ENCODE measurements at places on chromosomes 7 and 10.

- DNase-seq, result no peak
Measured at GRCh38 chr7:21450076-21450475, 22.2 kb downstream of the SP4 start.

- DNase-seq, result no peak
Measured at GRCh38 chr7:70439651-70440050, 692.3 kb upstream of the GALNT17 start.

- no peak for DNase-seq
Measured at GRCh38 chr10:12945690-12946359, 55.7 kb downstream of the CCDC3 start.

GRCh38 chr7:147510923-147511322 is 1079.6 kb upstream of the C7orf33 start:
- no peak for DNase-seq

DNA sequence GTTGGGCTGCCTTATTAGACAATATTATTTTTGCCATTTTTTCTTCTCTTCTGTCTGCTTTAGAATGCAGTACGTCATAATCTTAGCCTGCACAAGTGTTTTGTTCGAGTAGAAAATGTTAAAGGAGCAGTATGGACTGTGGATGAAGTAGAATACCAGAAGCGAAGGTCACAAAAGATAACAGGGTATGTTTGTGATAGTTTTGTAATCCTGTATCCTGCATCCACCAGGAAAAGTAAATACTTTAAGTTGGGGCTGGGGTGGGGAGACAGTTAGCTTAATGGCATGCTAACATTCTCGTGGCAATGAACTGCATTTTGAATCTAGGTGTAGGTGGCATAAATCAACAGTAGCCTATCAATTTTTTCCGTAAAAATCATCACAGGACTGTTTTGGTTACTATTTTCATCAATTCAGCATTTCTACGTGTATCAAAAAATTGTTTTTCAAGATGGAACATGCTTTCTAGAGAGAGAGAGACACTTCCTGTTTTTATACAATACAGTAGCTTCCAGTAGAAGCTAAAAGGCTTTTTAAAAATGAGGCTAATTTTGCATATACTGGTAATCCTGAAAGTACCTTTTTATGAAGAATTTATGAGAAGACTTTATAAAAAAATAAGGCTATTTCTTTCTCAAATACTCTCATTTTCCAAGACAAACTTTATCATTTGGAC is 247.5 kb downstream of the FOXP2 start:
- DNase-seq, result no peak

DNA sequence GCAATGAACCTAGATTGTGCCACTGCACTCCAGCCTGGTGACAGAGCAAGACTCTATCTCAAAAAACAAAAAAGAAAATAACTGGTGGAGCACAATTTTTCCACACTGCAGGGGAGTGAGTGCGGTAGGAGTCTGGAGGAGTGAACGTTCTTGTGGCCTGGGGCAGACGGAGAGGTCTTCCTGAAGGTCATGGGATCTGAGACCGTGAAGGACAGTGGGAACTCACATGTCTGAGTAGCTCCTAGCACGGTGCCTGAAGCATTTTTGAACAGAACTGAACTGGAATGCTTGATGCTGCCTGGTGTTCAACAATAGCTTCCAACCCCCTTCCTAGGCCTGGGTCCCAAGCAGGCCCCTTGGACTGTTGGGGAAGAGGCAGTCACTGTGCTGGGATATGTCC is 84.3 kb upstream of the PODXL start:
- no peak for DNase-seq

- DNase-seq, result no peak
Measured at GRCh38 chr7:45892407-45893035, 4.2 kb downstream of the IGFBP1 start.

- peak; percentile 91 for DNase-seq
Measured at GRCh38 chr10:31751051-31751737, 177.4 kb downstream of the ARHGAP12 start.

DNA sequence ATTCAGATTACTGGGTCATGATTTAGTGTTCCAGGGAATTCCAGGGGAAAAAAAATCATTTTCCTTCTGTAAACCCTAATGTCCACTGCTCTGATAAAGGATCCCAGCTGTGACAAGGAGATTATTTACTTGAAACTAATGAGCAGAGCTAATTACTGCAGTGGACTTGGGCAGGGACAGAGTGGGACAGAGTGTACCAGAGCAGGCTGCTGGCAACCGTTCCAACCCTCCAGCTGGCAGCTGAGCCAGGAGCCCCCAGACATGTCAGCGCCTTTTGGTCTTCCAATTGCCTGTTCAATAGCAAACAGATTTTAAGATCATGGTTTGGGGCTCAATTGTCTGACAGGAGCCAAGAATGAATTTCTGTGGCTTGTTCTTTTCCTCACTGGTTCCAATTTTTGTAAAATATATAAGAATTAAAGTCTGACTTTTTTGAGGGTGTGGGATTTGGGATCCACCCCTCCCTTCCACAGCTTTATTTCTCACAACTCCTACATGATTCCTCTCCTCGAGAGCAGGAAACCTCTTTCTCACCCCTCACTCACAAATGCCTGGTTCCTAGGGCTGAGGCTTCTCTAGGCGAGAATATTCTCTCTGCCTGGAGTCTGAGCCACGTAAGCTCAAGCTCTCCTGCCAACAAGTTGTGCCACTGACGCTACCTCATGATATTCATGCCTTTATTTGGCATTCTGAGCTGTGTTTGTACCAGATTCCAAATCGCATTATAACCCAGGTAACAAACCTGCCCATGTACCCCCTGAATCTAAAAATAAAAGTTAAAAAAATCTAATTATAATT is 20.6 kb upstream of the FAM180A start:
- no peak for DNase-seq

GRCh38 chr10:113399065-113399464 is 153.8 kb upstream of the HABP2 start:
- no peak for DNase-seq

DNA sequence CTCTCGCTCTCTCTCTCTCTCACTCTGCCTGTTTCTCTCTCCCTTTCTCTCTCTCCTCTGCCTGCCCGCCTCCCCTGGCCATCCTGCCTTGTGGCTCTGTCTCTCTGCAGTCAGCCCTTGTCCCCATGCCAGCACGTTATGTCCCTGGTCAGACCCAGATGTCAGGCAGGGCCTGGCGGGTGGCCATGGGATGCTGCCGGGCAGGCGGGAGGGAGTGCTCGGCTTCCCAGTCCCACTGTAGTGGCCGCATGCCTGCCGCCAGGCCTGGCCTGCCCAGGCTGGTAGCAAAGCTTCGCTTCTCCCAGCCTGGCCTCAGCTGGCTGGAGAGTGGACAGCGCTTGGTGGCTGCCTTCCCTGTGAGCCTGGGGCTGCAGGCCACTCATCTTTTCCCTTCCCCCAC is 121.5 kb upstream of the ZNF716 start:
- DNase-seq, result no peak

DNA sequence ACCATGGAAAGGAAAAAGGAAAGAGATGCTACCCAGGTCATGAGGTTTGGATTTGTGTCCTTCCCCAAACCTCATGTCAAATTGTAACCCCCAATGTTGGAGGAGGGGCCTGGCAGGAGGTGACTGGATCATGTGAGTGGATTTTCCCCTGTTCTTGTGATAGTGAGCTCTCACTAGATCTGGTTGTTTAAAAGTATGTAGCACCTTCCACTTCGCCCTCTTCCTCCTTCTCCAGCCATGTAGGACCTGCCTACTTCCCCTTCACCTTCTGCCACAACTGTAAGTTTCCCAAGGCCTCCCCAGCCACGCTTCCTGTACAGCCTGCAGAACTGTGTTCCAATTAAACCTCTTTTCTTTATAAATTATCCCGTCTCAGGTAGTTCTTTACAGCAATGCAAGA is 113.9 kb downstream of the FAM107B start:
- peak; percentile 54 for DNase-seq

- DNase-seq, result no peak
Measured at GRCh38 chr10:17394854-17395253, 59.5 kb downstream of the ST8SIA6 start.

DNA sequence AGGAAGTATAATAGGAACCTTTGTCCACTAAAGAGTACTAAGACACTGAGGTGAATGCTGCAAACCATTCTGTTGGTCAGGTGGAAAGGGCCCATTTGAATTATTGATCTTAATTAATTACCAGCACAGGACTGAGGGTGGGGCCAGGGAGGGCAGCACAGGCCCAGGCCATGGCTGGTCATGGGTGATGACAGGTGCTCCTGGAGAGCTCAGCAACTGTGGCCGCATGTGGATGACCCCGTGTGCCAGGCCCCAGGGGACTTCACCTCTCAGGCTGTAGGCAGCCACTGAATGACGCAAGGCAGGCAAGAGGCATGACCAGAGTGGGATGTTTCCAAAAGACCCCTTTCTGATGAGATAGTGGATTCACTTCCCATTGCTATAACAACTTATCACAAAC is 54.2 kb downstream of the HECW1 start:
- no peak for DNase-seq

DNA sequence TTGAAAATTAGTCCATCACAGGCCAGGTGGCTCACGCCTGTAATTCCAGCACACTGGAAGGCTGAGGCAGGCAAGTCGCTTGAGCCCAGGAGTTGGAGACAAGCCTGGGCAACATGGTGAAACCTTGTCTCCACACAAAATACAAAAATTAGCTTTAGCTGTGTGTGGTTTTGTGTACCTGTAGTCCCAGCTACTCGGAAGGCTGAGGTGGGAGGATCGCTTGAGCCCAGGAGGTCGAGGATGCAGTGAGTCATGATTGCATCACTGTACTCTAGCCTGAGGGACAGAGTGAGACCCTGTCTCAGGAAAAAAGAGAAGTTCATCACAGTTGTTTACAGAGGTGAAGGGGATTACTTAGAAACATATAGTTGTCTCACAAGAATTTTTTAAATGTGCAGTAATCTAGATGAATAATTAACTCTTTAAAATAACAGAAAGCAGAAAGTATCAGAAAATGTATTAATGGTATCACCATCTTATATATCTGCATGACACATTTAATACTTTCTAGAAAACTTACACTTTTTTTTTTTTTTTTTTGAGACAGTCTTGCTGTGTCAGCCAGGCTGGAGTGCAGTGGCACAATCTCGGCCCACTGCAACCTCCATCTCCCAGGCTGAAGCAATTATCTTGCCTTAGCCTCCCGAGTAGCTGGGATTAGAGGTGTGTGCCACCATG is 8.9 kb downstream of the LCOR start:
- peak; percentile 67 for DNase-seq

DNA sequence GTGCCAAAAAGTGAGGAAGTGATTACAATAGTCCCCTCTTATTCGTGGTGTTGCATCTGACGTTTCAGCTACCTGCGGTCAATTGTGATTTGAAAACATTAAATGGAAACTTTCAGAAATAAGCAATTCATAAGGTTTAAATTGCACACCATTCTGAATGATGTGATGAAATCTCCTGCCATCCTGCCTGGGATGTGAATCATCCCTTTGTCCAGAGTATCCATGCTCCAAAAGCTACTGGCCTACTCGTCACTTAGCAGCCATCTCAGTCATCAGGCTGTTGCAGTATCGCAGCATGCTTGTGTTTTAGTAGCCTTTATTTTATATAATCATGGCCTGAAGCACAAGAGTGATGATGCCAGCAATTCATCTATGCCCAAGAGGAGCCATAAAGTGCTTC is 97.7 kb upstream of the CDCA7L start:
- no peak for DNase-seq

- DNase-seq, result peak; percentile 70
Measured at GRCh38 chr7:38169847-38170246, 8.2 kb upstream of the STARD3NL start.

DNA sequence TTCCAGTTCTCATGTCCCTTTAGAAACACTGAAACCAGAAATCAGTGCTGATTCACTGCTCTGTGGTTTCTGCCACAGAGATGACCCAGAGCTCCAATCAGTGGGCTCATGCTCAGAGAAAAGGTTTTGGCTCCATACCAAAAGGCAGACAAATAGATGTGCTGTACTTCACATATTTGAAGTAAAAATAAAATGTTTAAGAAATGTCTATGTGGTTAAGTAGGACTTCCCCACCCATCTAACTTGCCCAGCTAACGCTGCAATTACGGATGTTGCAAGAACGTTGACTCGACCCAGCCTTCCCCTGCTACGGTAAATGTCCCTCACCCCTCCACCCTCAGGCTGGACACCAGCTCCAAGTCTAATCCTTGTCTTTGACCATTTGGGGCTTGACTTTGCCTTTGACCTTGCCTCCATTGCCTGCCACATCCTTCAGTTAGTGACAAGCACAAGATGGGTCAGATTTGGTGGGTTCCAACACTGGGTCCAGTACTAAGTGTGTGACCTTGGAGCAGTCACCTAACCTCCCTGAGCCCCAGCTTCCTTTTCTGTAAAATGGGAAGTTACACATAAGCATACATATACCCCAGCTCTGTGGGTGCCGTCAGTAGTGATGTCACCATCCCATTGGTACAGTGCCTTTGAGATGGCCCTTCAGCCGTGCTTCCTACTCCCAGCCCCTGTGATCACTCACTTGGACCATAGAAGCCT is 95.8 kb downstream of the CHST15 start:
- peak; percentile 23 for DNase-seq

DNA sequence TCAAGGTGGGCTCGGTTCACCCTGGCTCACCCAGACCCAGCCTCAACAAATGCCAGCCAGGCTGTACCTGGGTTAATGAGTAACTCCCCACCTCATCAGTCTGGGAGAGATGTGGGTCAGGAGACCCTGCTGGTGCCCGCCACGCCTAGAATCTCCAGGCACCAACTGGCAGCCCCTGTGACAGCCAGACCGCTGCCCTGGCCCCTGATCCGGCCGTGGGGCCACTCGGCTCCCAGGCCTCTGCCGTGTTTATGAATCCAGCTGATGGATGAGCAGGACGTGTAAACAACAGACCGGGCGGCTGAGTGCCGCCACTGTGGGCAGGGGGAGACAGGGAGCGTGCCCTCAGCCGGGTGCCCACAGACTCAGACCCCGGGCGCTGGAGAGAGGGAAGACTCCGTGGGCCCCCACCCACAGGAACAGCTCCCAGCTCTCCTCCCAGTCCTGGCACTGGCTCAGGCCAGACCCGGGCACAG is 34.0 kb upstream of the PDGFA start:
- no peak for DNase-seq

GRCh38 chr7:156238366-156239133 is 402.0 kb upstream of the RNF32 start:
- DNase-seq, result no peak

GRCh38 chr7:106866298-106867281 is 1.5 kb downstream of the PIK3CG start:
- peak; percentile 85 for DNase-seq

GRCh38 chr10:120262857-120263547 is 194.0 kb upstream of the PLPP4 start:
- DNase-seq, result no peak

DNA sequence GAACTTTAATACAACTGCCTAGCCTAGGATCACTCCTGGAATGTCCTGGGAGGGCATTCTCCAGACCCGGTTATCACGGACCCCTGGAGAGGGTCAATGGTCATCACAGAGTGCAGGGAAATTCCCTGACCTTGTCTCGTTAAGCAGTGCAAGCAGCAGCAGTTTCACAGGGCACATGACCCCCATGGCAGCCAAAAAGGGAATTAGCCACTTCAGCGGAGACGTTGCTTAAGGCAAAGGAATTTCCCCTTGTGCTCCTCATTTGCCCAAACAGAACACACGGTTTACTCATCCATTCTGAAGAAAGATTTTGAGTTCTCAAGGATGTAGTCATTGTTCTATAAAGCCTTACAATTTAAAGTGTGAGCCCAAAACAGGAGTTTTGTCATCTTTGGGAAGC is 260.3 kb downstream of the SNX13 start:
- no peak for DNase-seq
